Foreskin keratinocyte (primary cell): ENCODE measurements at places on chromosomes 1 and 21. TPM values are rescaled to one million over a fixed set of nuclear protein-coding genes. Genes with fewer than 3 reads are reported as not detected.

Gene PRDM2
- 19.0 and 19.1 TPM in 2 replicates for total RNA-seq

Gene AGT
- total RNA-seq: not detected in 2 replicates

Gene CFHR3
- not detected in 2 replicates for total RNA-seq

Gene PTCH2
- 0.31 and 0.67 TPM in 2 replicates for total RNA-seq

Gene SHE
- not detected in 2 replicates for total RNA-seq

Gene SPRR3
- 0.25 and 0.44 TPM in 2 replicates for total RNA-seq

Gene B3GALT2
- total RNA-seq: not detected in 2 replicates

Gene ANKRD35
- 0.14 and 0.21 TPM in 2 replicates for total RNA-seq

Gene LCE1C
- total RNA-seq: 2.9 and 3.5 TPM in 2 replicates

Gene TIAM1
- total RNA-seq: 13.1 and 14.6 TPM in 2 replicates

Gene TRAF3IP3
- total RNA-seq: not detected in 2 replicates

Gene LYSMD1
- 5.3 and 6.1 TPM in 2 replicates for total RNA-seq

Gene TGFB2
- 4.8 and 6.6 TPM in 2 replicates for total RNA-seq

Gene KRTAP7-1
- total RNA-seq: not detected in 2 replicates

Gene CLCA4
- 0.07 TPM in 1 of 2 replicates, not detected in the other for total RNA-seq

Gene ASPM
- 32.6 and 39.2 TPM in 2 replicates for total RNA-seq

Gene TMEM82
- not detected in 2 replicates for total RNA-seq

Gene SLC5A9
- not detected in 2 replicates for total RNA-seq

Gene MROH7
- total RNA-seq: not detected in 2 replicates

Gene IGSF9
- 9.7 and 11.9 TPM in 2 replicates for total RNA-seq

Gene OR2L5
- not detected in 2 replicates for total RNA-seq

Gene TNNT2
- total RNA-seq: 0.11 and 0.17 TPM in 2 replicates

Gene EPHX1
- 3.1 and 3.8 TPM in 2 replicates for total RNA-seq

Gene S100A4
- 12.1 and 23.7 TPM in 2 replicates for total RNA-seq

Gene SPATA6
- total RNA-seq: 3.0 and 3.7 TPM in 2 replicates

Gene TUFT1
- 38.8 and 59.9 TPM in 2 replicates for total RNA-seq

Gene WDR47
- total RNA-seq: 20.0 and 22.4 TPM in 2 replicates

Gene CD1E
- total RNA-seq: not detected in 2 replicates

Gene SNX7
- 40.1 and 40.9 TPM in 2 replicates for total RNA-seq

Gene FTCD
- total RNA-seq: not detected in 2 replicates

Gene TP73
- 0.58 and 0.78 TPM in 2 replicates for total RNA-seq

Gene SLC44A5
- 0.10 and 1.4 TPM in 2 replicates for total RNA-seq

Gene ADAMTS1
- 69.7 and 71.7 TPM in 2 replicates for total RNA-seq

Gene UBE2J2
- 51.6 and 55.3 TPM in 2 replicates for total RNA-seq

Gene HSF2BP
- total RNA-seq: 2.1 and 4.1 TPM in 2 replicates

Gene NRIP1
- 28.4 and 41.9 TPM in 2 replicates for total RNA-seq

Gene LHX4
- not detected in 2 replicates for total RNA-seq

Gene LIN28A
- total RNA-seq: not detected in 2 replicates

Gene ADGRL4
- not detected in 2 replicates for total RNA-seq

Gene SLAMF9
- 0.44 and 0.63 TPM in 2 replicates for total RNA-seq

Gene ACTL8
- total RNA-seq: not detected in 2 replicates

Gene STYXL2
- total RNA-seq: not detected in 2 replicates

Gene RGL1
- total RNA-seq: 1.1 and 1.2 TPM in 2 replicates

Gene RHOU
- 0.46 and 1.1 TPM in 2 replicates for total RNA-seq

Gene ADCY10
- 0.14 TPM in 1 of 2 replicates, not detected in the other for total RNA-seq
